ENCODE measurements at places on chromosomes 6 and 20. TPM values are rescaled to one million over a fixed set of nuclear protein-coding genes. Genes with fewer than 3 reads are reported as not detected.

HSPA1L gene
- 2.7 TPM for total RNA-seq

CRISP2 gene
- not detected for total RNA-seq

LIN28B gene
- total RNA-seq = not detected

BHLHE23 gene
- not detected for total RNA-seq

PRR18 gene
- not detected for total RNA-seq

FOXA2 gene
- not detected for total RNA-seq

RRBP1 gene
- 32.5 TPM for total RNA-seq

DNA sequence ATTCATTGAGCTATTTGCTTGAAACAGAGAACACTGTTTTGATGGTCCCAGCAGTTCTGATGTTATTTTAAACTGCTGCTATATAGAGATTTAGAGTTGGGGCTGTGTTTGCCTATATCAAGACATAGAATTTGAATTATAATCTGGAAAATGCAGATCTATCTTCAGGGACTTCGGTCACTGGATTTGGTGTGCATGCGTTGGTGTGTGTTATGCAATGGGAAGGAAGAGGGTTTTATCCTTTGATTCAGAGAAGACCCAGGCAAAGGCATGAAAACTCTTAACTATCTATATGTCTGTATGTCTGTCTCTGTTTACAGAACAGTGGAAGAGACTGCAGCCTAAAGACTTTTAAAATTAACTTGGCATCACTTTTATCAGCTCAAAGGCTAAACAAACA lies 2.0 kb downstream of the ADGRB3 start:
- ATAC-seq = no peak

- no peak for ATAC-seq
Measured at GRCh38 chr6:105519954-105520353, 117.1 kb upstream of the PREP start.

GRCh38 chr6:29521006-29521680 lies 33.4 kb upstream of the MAS1L start:
- no peak for ATAC-seq

GRCh38 chr6:19472153-19472552 lies 365.0 kb upstream of the ID4 start:
- no peak for ATAC-seq

DNA sequence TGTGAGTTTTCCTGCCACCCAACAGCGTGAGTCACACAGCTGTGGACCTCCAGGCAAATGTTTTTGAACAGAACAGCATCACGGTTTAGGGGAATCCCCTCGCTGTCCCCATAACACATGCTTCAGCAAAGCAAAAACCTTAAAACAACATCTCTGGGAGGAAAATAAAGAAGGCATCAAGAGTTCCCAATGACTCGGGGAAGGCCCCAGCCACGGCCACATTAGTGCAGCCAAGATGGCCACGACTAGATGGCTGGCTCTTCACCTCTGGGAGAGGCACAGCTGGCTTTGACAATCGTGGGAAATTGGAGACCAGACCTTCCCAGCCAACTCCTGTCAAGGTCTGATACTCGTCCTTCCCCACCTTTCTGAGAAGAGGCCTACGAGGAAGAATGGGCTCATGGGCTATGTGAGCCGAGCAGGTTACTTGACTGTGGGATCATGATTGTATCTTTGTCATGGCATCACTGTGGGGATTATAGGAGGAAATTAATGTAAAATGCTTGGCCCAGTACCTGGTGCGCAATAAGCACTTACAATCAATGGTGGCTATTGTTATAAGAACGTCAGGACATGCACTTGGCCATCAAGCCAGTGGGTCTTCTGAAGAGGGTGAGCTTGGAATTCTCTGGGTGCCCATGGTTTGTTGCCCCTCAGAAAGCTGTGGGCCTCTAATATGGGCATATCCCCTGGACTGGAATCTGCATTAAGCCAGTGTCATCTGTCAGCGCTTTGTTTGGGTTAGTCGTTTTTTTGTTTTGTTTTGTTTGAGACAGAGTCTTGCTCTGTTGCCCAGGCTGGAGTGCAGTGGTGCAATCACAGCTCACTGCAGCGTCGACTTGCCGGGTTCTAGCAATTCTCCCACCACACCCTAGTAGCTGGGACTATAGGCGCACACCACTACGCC lies 43.6 kb downstream of the FGD2 start:
- peak; percentile 73 for ATAC-seq

GRCh38 chr6:151260205-151260604 lies 20.4 kb downstream of the AKAP12 start:
- ATAC-seq = no peak

GRCh38 chr6:127404133-127404532 lies 55.1 kb downstream of the KIAA0408 start:
- ATAC-seq = peak; percentile 9

DNA sequence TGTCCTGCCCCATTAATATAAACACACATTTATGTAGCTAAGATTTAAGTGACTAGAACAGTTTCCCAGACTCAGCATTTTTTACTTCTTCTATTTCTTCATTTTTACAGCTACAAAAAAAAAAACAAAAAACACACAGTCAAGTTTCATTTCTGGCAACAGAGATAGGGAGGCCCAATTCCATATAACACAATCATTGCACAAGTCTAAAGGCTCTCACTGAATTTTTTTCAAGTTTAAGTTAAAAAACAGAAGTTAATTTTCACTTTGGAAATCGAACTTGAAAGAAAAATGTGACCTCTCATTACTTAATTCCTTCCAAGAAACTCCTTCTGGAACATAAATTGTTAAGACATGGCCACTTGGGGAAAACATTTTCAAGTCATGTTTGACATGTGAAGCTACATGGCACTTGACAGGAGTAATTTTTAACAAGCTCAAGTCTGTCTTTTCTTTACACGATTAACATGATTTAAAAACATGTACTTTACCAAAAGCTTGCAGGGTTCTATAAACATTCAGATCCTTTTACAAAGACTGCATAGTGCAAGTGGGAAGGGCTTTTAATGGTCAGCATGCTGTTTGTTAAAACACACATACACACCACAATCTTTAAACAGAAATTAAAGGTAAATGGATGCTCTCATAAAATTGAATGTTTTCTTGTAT lies 100.1 kb upstream of the CCDC28A start:
- ATAC-seq = no peak

DNA sequence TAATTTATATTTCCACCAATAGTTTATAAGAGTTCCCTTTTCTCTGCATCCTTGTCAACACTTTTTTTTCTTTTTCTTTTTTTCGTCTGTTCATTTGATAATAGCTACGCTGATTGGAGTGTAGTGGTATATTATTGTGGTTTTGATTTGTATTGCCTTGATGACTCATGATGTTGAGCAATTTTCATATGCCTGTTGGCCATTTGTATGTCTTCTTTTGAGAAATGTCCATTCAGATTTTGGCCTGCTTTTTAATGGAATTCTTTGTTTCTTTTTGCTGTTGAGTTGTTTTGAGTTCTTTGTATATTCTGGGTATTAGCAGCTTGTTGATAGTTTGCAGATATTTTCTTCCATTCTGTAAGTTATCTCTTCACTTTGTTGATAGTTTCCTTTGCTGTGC lies 773.4 kb downstream of the KIF16B start:
- no peak for ATAC-seq

DNA sequence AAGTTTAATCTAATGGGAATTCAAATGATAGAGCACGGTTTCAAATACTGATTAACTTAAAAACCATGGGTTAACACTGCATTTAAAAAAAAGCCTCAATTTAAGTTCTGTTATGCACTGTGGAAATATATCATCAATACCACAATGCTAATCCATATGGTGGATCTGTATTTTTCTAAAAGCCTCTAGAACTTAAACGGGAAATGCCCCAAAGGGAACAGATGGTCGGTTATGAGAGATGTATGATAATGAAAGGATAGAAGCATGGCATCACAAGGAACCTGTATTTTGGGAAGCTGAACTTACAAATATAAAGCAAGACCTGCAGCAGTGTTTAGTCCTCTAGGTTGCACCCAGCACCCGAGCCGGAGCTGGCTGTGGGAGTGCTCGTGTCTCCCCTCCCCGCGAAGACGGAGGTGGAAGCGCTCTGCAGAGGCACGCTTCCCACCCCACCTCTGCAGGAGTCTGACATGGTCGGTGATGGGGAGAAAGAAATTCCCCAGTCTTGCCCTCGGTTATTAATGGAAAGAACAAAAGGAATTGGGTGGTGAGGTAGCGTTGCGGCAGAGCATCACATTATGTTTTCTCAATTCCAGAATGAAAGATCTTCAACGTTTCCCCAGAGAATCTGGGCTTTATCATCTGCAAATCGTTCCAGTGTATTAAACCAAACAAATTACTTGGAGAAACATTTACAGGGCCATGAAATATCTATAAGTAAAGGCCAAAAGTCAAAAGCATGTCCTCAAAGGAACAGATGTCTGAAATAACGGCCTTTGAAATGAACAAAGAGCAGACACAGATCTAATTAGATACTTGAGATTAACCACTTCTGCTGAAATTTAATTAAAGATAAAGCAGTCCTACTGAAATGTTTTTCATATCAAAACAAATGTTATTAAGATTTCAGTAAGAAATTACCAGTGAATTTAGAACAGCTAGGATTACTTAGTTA lies 103.1 kb upstream of the POPDC3 start:
- ATAC-seq = no peak

DNA sequence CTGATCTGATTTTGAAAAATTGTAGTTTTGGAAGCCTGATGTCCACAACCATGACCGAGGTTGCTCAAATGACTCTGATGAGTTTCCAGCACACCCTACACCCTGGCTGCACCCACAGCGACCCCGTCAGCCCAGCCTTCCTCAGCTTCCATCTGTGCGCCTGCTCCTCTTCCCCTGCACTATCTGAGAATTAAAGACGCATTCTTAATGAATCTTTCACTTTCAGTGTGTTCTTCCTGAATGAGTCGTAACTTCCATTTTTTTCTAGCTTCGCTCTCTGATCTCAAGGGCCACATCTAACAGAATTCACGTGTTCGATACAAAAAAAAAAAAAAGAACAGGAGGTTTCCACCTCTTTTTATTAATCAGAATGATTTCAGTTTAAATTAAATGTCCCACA lies 21.3 kb upstream of the RREB1 start:
- peak; percentile 67 for ATAC-seq

- no peak for ATAC-seq
Measured at GRCh38 chr6:157650261-157650640, 172.8 kb upstream of the SNX9 start.

Data from activated T-helper 17 cell treated with anti-CD3 and anti-CD28 coated beads, Interleukin-2, amount 50 U/mL, for 72 hours (primary cell).